ENCODE measurements at places on chromosomes 3 and 15. TPM values are rescaled to one million over a fixed set of nuclear protein-coding genes. Genes with fewer than 3 reads are reported as not detected.

DNA sequence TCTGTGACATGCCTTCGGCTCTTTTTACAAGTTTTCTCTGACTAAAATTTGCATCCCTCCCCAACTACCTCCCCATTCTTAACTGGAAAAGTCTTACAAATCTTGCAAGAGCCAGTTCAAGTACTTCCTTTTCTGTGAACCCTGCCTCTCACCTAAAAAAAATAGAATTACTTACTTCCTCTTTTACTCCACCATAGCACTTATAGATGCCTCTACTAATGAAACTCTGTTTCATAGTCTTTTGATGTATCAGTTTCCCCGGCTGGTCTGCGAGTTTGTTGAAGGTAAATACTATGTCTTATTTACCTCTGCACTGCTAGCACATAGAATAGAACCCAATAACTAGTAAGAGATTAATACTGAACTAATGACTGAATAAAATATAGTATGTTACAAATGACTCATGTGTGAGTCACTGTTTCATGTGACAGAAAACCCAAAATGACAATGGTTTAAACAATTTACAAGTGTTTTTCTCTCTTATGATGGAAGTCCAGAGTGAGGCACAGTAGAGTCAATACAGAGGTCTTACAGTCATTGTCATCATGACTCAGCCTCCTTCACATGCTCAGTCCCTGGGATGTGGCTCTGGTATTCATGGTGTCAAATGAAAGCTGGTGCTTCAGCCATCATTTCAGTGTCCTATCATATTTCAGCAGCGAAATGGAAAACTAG, 393.5 kb downstream of the RSL24D1 start:
- no peaks in the 10 kb centered on the region for H3K36me3 ChIP-seq
- H3K27me3 ChIP-seq = no peaks in the 10 kb centered on the region
- no peak overlapping the region for H3K27ac ChIP-seq

DNA sequence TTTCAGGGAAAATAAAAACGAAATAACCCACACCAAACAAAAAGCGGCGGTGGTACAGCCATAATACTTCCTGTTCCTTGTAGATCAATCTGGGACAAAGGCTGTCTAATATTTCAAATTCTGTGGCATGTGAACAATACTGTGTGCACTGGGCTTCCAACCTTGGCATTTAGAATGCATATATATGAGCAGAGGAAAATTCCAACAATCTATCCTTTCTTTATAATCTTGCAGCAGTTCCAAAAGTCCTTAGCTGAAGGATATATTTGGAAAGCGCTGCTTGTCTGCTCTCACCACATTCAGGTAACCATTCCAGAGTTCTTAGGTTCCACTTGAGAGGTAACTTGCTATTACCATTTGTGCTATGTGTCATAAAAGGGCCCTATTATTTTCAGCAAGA, 231.8 kb downstream of the RBMS3 start:
- H3K4me1 ChIP-seq = peaks cover 15% of the 10 kb centered on the region
- no peak overlapping the region for H3K27ac ChIP-seq
- no peaks in the 10 kb centered on the region for H3K27me3 ChIP-seq
- no peak overlapping the region for H3K4me3 ChIP-seq
- no peak for DNase-seq

The THBS1 gene
- 398 TPM for total RNA-seq

The CAND2 gene
- 3.6 TPM for total RNA-seq

The PLOD2 gene
- 24.4 TPM for total RNA-seq
